NCI-H1417 treated with DMSO at 0.1 percent for 48 hours (cell line): ENCODE measurements at places on chromosomes 7 and 10.

DNA sequence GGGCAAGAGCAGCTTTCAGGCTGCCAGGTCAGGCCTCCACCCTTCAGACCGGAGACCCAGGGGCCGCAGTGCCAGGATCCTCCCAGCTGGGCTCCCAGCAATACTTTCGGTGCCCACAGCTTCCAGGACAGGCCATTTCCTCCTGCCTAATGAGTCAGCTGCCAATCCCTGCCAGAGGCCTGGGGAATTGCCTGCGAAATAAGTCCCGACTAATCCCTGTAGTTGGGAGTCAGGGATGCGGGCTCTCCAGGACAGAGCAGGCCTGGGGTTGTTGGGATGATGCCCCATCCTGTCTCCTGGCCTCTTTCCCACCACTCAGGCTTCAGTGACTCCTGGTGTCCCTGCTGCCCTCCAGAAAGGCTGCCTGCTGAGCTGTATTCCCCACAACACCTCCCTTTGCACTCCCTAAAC lies 143.5 kb upstream of the UNC5B start:
- DNase-seq: no peak

GRCh38 chr7:51226063-51226755 lies 90.4 kb downstream of the COBL start:
- no peak for DNase-seq

- no peak for DNase-seq
These were observed 375.3 kb upstream of the NFE2L3 start for GRCh38 chr7:25776744-25777123.

GRCh38 chr10:4136121-4136520 lies 351.1 kb upstream of the KLF6 start:
- DNase-seq: no peak

- no peak for DNase-seq
These were observed 28.1 kb upstream of the SH2D4B start for GRCh38 chr10:80509403-80510161.
